Stimulated activated CD4-positive, alpha-beta T cell treated with anti-CD3 and anti-CD28 coated beads, Interleukin-1b, Interleukin-23, amount 100 ng/mL, for 1 hour (primary cell): ENCODE measurements at places on chromosomes 3 and 15.

DNA sequence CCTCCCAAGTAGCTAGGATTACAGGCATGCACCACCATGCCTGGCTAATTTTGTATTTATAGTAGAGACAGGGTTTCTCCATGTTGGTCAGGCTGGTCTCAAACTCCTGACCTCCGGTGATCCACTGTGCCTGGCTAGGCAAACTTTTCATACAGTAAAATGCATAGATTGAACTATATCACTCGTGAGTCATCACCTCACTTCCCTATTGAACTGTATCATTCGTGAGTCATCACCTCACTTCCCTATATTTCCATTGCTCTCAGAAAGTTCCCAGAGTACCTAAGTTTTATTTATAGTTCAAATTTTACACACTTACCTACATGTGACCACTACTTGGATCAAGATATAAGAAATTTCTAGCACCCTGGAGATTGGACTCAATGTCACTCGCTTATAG lies 73.6 kb upstream of the ACAD9 start:
- no peak for DNase-seq

DNA sequence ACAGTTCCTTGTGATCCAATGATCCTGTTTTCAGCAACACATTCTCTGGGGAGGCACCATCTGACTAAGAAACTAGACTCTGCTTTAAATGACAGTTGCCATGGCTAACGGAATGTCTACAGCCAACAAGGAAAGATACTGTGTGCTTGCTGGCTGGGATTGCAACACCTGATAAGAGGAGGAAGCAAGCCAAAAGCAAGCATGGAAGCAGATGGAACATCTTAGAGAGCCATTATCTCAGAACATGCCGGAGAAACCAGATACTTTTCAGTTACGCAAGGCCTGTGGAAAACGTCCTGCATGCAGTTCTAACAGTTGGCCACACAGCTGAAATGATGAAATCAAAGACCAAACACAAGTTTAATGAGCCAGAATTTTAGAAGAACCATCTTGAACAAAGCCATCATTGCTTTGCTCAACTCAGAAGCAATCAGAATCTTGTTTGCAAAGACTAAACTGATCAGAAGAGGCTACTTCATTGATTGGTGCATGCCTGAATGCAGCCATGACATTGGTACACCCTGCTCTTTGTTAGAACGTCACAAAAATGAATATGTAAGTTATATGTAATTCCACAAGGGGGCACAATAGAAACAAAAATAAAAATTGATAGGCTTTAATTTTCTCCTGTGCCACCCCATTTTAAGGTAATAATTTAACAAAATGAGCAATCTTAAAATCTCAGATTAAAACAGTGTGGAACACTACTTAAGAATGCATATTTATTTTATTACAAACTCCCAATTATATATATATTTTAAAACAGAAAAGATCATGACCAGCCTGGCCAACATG lies 50.8 kb downstream of the GXYLT2 start:
- DNase-seq = no peak

GRCh38 chr3:6512172-6512800 lies 348.6 kb upstream of the GRM7 start:
- no peak for DNase-seq

GRCh38 chr15:77475001-77475400 lies 54.3 kb downstream of the HMG20A start:
- no peak for DNase-seq

DNA sequence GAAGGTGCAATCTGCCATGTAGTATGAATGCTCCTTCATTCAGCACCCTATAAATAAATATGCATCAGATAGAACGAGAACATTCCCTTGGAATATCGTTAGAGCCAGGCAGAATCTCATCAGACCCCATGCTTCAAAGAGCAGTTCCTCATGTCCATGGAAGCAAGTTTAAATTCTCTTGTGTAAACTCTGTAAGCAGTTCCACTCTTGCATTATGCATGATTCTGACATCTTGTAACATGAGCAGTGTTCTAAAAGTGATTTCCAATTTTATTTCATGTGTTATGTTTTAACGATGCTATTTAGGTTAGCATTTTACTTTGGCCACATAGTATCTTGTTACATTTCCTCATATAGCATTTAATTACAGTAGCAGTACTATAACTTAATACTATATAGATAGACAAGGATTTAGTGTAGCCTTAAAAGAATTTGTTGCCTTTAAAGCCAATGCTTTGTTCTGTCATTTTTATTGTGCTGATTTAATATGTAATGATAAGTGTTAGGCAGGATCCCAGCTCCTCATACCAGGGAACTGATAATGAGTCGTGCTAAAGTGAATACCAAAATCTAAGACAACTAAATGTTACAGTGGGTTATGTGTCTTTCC lies 161.2 kb upstream of the NECTIN3 start:
- DNase-seq = no peak

DNA sequence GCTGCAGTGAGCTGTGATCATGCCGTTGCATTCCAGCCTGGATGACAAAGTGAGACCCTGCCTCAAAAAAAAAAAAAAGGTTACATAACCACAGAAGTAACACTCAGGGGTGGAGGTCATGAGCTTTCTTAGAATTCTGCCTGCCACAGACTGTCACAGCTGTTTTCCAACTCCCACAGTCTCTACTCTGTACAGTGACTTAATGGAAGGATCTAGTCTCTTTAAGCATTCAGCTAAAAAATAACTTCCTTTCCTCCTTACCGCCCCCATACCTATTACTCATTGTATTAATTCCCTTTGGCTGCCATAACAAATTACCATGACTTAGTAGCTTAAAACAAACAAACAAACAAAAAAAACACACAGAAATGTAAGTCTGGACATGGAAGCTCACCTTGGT lies 99.6 kb upstream of the UBE2E1 start:
- DNase-seq = no peak

GRCh38 chr3:136385457-136385856 lies 135.3 kb downstream of the PCCB start:
- no peak for DNase-seq

GRCh38 chr3:59480486-59480995 lies 430.7 kb upstream of the CFAP20DC start:
- DNase-seq = no peak

DNA sequence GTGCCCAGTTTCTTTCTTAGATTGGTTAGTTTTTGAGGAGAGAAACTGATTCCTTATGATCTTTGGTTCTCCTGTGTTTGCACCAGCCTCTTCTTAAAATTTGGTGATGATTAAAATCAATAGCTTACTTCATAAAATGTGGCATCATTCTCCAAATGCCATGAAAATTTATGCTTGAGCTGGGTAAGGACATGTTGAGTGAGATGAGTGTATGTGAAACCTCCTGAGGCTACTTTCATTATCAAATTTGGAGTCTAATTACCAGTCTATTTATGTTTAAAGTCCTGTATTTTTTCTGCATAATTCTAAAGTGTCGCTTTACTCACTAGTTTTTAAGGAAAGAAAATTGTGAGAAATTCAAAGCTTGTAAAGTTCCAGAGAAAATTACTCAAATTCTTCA lies 102.1 kb downstream of the DIPK2A start:
- DNase-seq = no peak

GRCh38 chr3:161927131-161927530 lies 430.5 kb downstream of the OTOL1 start:
- DNase-seq = no peak
